ENCODE measurements at places on chromosomes 5 and 9.
A peak's percentile ranks its signal among the peaks of the same experiment; 100 is the strongest.

DNA sequence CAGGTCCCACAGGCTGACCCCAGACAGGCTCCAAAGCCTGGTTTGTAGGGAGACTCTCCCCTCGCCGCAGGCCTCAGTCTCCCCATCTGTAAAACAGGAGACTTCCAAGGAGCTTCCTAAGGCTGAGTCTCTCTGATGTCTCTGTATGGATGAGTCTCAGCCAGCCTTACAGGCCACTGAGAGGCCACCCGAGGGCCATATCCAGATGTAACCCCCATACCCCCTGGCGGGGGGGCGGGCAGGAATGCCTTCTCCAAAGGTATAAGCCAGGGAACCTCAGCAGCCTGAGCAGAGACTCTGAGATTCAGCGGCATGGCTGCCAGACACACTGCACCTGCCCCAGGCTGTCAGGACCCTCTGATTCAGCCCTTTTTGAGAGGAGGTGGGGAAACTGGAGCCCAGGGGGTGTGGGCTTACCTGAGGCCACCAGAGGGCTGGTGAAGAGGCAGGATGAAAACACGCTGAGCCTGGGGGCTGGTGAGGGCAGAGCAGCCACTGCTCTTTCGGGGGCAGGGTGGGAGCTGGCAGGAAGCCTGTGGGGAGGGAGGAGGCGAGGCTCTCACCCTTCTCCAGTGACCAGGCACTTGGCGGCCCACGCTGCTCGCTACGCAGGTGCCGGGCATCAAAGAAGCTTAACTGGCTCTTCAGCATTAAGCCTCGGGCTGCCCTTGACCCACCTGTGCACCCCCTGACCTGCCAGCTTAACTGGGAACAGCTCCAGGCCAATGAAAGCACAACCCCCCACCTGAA is 5.5 kb upstream of the SUSD3 start:
- DNase-seq: peak; percentile 12

DNA sequence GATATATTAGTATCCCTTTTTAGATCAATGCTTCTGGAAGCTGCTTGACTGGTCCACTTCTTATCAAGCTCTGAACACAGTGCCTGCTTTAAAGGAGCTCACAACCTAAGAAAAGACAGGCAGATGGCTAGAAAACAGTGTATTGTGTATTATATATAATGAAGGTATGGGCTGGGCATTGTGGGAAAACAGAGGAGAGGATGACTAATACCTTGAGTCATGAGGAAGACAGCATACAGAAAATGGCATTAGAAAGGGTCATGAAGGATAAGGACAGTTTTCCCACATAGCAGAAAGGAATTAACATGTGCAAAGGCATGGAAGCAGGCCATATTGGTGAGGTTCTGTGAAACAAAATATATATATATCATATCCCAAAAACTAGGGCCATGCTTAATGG is 309.6 kb downstream of the MLLT3 start:
- no peak for DNase-seq

DNA sequence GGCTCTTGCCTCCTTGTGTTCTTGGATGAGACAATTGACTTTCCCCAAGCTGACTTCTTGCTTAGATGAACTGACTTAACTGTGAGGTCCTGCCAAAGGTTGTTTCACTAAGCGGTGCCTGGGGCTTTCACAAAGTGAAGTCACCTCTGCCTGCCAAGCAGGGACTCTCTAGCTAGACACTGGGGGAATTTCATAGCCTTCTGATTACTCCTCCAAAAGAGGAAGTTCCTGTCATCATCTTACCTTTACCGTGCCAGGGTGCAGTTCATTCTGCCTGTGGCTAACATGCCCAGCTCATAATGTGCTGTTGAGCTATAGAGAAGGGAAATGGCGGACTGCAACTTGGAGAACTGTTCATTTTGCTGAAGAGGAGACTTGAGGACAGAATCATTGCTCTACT is 472.0 kb upstream of the WWC1 start:
- DNase-seq: peak; percentile 13

- no peak for DNase-seq
These were observed 132.2 kb downstream of the RXRA start for GRCh38 chr9:134458207-134459108.

DNA sequence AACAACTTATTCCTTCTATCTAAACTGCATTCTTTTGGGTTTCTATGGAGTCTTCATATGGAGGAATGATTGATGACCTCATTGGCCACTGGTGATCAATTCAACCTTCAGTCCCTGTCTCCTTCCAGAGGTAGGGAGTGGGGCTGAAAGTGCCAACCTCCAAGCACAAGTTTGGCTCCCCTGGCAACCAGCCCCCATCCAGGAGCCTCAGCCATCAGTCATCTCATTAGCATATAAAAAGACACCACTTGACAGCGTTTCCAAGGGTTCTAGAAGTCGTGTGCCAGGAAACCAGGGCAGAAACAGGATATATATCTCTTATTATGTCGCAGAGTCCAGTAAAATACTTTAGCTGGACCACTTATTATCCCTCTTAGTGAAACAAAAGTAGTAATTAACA is 9.8 kb downstream of the SLC31A2 start:
- DNase-seq: no peak

DNA sequence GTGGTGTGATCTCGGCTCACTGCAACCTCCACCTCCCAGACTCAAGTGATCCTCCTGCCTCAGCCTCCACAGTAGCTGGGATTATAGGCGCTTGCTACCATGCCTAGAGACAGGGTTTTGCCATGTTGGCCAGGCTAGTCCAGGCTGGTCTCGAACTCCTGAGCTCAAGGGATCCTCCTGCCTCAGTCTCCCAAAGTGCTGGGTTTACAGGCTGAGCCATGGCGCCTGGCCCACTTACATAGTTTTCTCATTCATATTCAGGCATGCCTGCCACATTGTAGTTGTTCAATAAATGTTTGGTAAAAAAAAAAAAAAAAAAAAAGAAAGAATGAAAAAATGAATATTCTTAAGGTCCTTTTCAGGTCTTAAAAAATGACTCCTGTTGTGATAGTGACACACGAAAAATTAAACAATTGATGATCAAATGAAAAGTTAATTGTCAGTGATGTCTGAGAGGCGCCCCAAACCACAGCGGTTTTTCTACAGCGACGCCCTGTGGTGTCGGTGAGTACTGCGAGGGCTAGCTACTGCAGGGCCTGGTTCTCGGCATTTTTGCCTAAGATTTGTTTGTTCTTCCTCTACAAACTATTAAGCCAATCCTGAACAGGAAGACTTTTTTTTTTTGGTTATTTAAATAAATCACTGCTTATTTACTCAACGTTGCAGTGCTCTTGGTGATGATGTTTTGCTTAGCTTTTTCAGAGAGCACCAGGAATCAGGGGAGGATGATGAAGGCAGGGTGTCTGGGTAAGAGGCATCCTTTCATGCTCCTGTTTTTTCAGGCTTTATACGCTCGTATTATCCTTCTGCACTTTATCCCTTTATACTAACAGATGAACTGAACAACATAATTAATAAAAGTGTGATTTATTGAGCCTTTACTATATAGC is 67.0 kb upstream of the DPYSL3 start:
- DNase-seq: peak; percentile 60

All from RPMI8226 (cell line).